ENCODE measurements at places on chromosomes 3 and 15.

DNA sequence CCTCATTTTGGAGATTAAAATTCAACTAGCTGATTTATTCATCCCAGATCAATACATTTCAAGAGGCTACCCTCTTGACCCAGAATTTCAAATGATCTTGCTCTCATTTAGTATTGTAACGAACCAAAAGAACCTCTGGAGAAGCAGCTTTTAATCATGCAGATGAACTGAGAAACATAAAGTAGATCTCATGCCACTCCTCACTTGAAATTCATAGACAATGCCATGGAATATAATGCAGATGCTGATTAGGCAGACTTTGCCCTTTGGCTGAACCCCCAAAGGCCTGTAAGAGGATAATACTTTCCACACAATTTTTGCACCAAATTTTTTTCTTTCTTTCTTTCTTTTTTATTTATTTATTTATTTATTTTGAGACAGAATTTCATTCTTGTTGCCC lies 358.3 kb downstream of the NEK10 start:
- no peak for DNase-seq

DNA sequence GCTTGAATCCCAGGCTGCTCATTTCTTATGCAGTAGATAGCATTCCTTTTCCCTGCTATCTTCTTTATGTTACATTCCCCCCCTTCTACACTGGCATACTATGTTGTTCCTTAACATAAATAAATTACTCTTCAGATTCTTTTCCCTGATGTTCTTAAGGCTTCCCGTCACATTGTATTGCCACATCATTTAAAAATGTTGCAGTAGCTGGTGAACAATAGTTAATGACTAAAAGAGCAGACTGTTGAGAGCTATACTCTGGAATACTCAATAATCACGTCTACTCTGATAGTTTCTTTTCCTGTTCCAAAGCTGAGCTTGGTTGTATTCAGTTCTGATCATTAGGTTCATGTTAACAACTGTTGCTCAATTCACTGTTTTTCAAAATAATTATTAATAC lies 219.9 kb downstream of the CHST2 start:
- DNase-seq = no peak

- peak; percentile 70 for DNase-seq
These were observed 976 bp upstream of the NUP210 start for GRCh38 chr3:13420831-13421765.

GRCh38 chr3:188348435-188349244 lies 194.7 kb downstream of the LPP start:
- no peak for DNase-seq

- DNase-seq = no peak
These were observed 17.3 kb upstream of the FURIN start for GRCh38 chr15:90851114-90851513.

DNA sequence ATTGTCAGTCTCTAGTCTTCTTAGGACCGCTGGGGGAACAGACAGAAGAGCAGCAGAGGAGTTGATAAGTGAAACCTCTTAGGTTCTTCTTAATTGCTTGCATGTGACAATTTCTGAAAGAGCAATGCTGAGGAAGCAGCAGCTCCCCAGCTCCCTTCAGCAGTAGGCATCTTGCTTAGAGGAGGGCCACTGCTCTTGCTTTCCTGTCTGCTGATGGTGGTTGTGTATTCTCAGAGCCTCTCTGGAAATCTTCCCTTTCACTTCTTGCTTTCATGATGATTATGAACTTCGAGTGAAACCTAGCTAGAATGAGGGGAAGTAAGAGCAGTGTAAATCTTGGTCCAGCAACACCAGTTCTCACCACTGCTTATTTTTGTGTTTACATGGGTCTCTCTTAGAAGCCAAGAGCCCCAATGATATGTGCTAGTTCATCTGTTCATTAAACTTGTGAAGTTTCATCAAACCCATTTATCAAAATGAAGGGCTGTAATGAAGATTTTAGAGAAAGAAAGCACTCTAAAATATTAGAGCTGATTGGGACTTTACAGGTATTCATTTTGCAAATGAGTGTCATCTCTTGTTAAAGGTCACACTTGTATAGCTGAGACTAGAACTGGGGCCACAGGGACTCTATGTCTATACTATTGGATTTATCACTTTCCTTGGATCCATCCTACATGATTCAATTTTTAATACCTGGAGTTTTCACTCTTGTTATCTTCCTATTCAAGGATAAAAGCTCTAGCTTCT lies 246.7 kb downstream of the LPP start:
- DNase-seq = no peak

DNA sequence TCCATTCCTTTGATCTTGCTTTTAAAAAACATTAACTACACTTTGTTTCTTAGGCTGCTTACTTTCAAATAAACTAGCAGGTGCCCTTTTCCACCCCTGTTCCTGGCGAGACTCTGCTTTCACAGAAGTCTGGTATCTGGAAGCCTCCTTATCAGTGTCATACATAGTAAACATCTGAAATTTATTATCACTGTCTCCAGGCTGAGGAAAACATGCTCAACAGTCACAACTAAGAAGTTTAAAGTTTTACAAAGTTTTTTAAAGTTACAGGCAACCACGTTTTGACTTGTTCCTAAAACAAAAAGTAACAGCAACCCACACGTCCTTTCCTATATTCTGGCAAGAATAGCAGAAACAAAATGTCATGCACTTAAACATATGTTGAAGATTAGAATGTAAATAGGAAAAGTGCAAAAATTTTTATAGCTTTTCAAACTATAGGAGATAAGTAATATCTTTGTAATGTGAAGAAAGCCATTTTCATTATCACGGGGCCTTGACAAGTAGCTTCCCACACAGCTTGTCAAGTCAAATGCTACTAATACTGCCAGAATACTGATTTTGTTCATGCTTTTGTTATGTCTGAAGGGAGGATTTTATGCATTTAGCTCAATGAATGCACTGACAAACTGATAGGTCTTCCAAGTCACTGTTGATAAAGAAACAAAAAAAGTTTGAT lies 275.2 kb upstream of the KCNMB2 start:
- DNase-seq = no peak

DNA sequence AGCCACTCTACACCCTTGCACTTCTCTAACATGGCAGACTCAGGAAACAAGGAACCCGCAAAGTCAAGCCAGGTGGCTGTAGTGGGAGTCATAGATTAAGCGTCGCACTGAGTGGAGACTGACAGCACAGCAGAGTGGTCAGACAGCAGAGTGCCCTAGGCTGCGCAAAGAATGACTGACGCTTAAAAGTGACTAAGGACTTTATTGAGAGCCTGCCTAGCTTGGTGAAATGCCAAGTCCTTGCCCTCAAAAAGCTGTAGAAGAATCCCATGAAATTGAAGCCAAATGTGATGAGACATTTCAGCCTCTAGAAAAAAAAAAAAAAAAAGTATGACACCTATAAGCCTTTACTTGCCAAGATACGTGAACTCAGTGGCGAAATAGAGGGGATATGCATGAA lies 30.2 kb downstream of the NCEH1 start:
- no peak for DNase-seq

GRCh38 chr15:53580366-53580765 lies 179.1 kb downstream of the WDR72 start:
- no peak for DNase-seq

DNA sequence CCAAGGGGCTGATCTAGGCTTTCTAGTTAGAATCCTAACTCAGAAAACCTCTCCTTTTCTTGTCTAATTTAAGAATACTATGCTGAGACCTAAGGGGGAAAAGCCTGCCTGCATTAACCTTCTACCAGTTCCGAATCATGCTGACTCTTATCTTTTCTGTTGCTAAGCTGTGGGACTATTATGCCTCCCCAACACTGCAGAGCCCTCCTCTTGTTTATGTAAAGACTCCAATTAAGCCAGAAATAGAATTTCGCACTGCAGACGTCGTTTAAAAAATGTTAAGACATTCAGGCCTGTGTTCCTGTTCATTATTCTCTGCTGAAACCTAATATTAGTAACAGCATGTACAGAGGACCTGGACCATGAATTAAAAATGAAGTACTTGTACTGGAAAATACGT lies 310.6 kb upstream of the ATP11B start:
- no peak for DNase-seq

- no peak for DNase-seq
These were observed at the start of gene TMOD2 for GRCh38 chr15:51750792-51751696. Gene TMOD2 (plus strand): TSS chr15:51751597. CDS start chr15:51766442, 14,845 bp downstream.

DNA sequence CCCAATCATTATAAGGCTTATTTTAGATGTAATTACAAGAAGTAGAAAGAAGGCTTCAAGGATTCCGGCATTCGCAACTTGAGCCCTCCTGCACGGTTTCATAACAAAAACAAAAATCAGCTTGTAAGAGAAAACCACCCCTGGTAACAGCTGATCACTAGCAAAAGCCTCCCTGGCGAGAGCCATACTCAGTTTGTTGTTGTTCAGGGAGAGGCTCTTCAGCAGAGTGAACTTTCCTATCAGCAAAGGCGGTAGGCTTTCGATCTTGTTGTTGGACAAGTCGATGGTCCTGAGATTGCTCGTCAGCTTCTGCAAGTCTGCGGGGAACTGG lies 710 bp downstream of the LRRC57 start:
- no peak for DNase-seq

GRCh38 chr15:31302778-31303725 lies 23.6 kb upstream of the KLF13 start:
- no peak for DNase-seq

GRCh38 chr3:19934098-19934566 lies at the start of gene EFHB:
Gene EFHB (minus strand): TSS chr3:19934217. CDS start chr3:19934018, 199 bp downstream.
- DNase-seq = no peak

DNA sequence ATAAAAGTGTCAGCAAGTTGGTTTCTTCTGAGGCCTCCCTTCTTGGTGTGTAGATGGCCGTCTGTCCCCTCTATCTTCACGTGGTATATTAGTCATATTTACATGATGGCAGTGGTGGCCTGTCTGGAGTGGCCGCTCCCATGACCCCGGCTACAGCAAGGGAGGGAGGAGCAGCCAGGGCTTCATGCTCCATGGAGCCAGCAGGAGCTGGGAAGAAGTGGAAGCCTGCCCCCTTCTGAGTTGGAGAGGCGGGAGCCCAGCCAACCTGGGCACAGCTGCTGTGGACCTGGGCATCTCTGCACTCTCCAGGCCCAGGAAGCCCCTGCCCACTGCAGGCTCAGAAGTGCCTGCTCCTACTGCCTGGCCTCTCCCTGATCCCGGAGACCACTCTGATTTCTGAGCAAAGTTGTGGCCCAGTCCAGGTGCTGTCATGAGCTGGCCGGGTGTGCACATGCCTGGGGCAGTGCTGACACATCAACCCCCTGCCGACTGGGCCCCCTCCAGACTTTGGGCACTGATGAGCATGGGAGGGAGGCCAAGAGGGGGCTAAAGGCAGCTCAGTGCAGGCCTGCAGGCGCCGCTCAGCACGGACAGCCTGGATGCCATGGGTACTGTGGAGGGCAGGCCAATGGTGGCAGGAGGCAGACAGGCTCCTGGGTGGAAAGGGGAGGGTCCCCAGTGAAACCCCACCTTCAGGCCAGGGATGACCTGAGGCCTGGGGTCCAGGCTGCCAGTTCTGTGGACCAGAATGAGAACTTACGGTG lies 84.8 kb downstream of the SERPINI1 start:
- no peak for DNase-seq

DNA sequence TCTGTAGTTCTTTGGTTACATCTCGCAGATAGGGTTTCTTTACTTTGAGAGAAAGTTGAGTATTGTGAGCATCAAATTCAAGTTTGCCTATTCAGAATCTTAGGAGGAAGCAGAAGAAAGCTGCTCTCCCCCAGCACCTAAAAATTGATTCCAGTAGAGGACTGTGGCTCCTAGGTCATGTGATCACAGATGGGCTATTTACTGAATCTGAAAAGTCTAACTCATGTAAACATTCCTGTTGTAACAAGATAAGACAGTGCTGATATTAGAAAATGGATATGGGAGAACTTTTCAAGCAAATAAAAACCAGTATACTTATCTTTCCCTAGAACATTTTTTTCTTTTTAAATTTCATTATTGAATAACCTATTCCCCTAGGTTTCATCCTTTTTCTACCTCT lies 308.4 kb upstream of the SLITRK3 start:
- DNase-seq = no peak

DNA sequence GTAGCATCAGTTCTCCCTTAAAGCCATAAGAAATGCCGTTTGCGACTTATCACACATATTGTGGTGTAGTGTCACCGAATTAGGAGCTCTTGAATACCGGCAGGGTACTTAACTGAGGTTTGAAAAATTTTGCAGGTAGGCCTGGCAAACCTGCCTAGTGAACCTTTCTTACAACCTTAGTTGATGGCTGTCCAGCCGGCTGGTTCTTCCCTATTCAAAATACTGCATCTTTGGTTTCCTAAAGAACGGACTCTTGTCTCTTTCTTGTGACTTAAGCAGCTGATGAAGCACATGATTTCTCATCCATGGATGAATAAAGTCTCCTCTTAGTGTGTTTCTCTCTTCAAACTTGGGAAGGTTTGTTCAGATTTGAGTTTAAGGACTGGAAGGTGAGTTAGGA lies 1.5 kb downstream of the RAB7A start:
- no peak for DNase-seq

- no peak for DNase-seq
These were observed 68.9 kb downstream of the FOXP1 start for GRCh38 chr3:71514621-71515020.

GRCh38 chr3:15292765-15293522 lies 39.4 kb downstream of the SH3BP5 start:
- DNase-seq = no peak

DNA sequence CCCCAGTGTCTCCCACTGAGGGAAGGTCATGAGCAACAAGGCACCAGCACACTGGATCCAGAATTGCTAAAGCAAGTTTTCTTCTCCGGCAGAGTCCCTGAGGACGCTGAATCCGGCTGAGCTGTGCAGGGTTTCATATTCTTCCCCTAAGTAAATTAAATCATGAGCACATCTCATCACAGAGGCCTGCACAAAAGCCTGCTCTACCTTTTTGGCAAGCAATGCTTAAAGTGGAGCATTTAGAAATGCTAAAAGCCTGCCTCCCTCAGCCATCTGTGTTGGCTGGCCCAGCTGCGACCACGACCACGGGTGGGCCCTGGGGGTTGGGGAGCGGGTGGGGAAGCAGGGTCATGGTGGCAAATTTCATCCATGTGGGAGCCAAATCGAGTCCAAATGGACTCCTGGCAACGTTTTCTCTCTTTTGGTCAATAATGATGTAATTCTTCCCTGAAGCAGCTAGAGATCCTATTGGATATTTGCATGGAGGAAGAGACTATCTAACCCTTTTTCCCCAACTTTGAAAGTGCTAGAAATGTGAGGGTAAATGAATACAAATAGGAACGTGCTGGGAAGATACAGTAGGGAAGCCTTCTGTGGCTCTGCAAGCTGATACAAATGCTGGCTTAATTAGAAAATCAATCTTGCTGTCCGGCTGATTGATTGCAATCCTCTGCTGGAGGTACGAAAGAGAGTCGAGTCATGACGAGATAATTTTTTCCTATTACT lies 532.8 kb upstream of the TBL1XR1 start:
- DNase-seq = no peak

DNA sequence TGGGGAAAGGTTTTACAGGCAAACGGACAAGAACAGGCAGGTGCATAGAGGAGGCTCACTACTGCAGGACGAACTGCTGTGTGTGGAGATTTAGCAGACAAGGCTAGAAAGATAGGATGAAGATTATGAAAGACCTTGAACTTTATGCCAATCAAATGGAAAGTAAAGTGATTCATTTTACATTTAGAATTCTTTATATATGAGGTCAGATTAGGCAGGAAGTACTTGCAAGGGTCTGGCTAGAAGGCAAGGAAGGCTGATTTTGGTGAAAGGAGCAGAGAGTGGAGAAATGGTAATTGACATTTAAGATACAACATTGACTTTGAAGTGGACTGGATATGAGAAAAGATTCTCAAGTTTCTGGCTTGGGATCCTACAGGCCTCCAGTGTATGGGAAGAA lies 33.6 kb downstream of the PLSCR4 start:
- no peak for DNase-seq

Data from CMK (cell line).